Muscle of leg (tissue), 16 donors: ENCODE measurements at places on chromosomes 7 and 10.

DNA sequence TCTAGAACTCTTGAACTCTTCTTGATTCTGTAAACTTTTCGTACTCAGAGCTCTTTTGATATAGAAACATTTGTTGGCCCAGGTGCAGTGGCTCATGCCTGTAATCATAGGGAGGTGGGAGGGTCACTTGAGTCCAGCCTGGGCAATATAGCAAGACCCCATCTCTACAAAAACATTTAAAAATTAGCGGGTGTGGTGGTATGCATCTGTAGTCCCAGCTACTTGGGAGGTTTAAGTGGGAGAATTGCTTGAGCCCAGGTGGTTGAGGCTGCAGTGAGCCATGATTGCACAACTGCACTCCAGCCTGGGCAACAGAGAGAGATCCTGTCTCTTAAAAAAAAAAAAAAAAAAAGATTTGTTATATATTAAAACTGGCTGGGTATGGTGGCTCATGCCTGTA is 121.6 kb downstream of the BAMBI start:
- DNase-seq: no peak

DNA sequence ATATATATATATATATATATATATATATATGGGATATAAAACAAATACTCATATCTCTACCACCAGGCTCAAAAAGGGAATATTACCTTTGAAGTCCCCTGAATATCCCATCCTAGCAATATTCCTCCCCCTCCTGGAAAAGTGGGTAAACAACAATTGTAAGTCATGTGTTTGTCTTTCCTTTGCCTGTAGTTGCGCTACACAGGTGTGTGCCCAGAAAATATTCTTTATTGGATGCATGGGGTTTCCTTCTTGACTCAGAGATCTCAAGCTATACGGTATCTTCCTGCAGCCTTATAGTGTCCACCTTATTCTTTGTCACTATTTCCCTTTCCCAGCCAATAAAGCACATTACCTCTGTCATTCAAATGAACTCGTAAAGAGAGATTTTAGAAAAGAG is 54.2 kb downstream of the MET start:
- DNase-seq: no peak

- DNase-seq: no peak
These were observed 83.0 kb downstream of the EEPD1 start for GRCh38 chr7:36236073-36236472.

- no peak for DNase-seq
These were observed 633.2 kb upstream of the NRP1 start for GRCh38 chr10:33967606-33968120.

DNA sequence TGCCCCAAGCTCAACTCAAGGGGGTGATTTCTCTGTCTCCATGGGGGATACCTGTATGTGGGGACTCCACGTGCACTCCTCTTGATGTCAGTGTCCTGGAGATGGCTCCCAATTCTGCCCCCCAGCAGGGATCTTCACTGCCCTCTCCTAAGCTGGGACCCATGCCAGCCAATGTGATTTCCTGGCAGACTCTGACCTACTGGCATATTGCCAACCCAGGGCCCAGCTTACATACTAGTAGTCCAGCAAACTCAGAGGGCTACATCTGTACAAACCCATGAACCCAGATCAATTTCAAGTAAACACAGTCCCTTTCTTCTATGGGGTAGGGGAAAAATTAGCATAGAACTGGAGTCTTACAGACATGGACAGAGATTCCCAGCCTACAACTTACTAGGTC is 26.2 kb upstream of the BMPR1A start:
- no peak for DNase-seq

DNA sequence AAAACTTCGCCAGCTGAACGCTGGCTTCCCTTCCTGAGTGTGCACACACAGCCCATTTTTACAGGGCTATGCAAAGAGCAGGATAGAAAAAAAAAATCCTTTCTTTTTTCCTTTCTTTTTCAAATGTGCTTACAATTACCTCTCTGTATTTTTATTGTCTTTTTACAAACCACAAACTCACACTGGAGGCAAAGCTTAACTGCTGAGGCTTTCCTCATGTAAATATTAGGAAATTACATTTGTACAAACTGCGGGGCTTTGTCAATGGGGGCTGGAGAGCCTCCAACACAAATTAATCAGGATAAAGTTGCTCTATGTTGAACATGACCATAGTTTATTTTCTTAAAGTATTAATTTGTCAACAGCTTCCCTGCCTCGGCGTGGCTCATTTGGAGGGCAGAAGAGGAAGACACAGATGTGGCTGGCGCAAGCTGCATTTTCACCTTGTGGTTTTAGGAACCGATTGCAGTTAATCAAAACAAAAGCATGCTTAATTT is 411.7 kb upstream of the MKI67 start:
- peak; percentile 45 for DNase-seq

GRCh38 chr10:132355297-132355696 is 23.3 kb downstream of the LRRC27 start:
- DNase-seq: no peak
